ENCODE measurements at places on chromosomes 5 and 9.

GRCh38 chr5:68562308-68562707, 346.8 kb downstream of the PIK3R1 start:
- DNase-seq: no peak

DNA sequence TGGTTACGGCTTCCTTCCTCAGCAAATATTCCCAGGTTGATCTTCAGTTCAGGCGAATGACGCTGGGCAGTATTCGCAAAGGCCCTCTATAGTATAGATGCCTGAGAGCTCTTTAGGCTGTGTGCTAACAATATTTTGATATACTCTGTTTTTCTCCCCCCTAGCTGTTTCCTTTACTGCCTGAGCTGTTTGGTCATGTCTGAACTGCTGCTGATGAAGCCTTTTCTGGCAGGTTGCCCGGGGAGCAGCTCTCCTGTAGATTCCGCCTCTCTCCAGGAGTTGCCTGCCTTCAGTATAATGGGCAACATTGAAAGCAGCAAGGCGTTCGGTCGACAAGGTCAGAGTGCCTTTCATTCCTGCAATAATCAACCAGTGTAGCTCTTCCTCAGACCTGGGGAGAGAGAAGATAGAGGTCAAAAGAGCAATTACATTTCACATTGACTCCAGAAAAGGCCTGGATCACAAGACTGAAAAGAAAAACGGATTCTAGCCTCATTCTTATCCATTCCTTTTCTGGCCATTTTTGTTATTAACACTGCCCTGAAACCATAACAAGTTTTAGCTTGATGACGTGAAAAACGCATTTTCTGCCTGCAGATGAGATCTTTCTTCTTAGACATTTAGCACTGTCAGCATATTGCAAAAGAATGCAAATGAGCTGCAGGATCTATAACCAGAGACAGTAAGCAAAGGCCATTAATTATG, 60.1 kb upstream of the ZNF608 start:
- no peak for DNase-seq

- no peak for DNase-seq
These were observed 51.2 kb downstream of the USP20 start for GRCh38 chr9:129886226-129887174.

- DNase-seq: no peak
These were observed 899 bp upstream of the SHC3 start for GRCh38 chr9:89179540-89179894.
